ENCODE measurements at places on chromosomes 5 and 9.

DNA sequence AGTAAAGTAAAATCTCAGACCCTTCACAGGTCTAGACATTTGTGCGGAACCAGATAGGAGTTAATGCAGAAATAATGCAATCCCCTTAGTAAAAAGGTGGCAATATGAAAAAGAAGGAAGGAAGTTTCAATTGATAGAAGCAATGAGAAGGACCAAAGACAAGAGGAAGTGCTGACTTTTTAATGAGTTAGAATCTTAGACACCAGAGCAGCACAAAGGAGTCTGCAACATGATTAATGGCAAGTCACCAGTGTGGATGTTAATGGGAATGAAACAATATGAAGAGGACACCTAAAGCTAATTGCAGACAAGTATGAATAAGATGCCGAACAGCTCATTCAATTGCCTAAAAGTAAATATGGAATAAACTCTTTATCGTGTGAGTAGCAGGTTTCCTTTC, 50.9 kb downstream of the MEGF9 start:
- no peak overlapping the region for H3K4me3 ChIP-seq
- H3K36me3 ChIP-seq = no peaks in the 10 kb centered on the region
- no peak for DNase-seq
- H3K27me3 ChIP-seq = no peaks in the 10 kb centered on the region
- no peak overlapping the region for H3K27ac ChIP-seq
- peaks cover 12% of the 10 kb centered on the region for H3K4me1 ChIP-seq

DNA sequence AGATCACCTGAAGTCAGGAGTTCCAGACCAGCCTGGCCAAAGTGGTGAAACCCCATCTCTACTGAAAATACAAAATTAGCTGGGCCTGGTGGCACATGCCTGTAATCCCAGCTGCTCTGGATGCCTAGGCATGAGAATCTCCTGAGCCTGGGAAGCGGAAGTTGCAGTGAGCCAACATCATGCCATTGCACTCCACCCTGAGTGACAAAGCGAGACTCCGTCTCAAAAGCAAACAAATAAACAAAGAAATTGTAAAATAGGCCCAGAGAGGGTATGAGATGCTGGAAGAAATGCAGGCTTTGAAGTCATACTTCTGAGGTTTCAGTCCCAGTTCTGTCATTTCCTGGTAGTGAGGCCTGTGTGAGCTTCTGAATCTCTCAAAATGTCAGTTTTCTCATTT, 5.3 kb upstream of the ARHGEF37 start:
- DNase-seq = no peak
- no peaks in the 10 kb centered on the region for H3K36me3 ChIP-seq
- H3K4me3 ChIP-seq = no peak overlapping the region
- no peaks in the 10 kb centered on the region for H3K27me3 ChIP-seq

DNA sequence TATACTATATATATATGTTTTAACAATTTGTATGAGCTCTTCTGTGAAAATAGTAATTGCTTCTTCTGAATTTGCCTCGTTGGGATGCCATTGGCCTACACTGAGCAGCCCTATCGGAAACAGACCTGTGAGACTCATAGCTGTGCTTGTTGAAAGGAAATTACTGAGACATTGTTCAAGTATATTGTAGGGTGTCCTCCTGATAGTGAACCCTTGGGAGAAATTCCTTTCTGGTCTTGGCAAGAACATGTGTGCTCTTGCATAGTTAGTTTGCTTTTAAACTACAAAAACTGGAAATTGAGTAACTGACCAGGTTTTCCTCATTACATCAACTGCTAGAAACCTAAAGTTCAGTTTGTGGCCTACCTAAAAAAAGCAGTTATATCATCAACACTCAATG, 160.9 kb downstream of the LURAP1L start:
- H3K36me3 ChIP-seq = no peaks in the 10 kb centered on the region
- no peaks in the 10 kb centered on the region for H3K27me3 ChIP-seq
- H3K4me1 ChIP-seq = peaks cover 47% of the 10 kb centered on the region
- no peak overlapping the region for H3K4me3 ChIP-seq
- no peak for DNase-seq

DNA sequence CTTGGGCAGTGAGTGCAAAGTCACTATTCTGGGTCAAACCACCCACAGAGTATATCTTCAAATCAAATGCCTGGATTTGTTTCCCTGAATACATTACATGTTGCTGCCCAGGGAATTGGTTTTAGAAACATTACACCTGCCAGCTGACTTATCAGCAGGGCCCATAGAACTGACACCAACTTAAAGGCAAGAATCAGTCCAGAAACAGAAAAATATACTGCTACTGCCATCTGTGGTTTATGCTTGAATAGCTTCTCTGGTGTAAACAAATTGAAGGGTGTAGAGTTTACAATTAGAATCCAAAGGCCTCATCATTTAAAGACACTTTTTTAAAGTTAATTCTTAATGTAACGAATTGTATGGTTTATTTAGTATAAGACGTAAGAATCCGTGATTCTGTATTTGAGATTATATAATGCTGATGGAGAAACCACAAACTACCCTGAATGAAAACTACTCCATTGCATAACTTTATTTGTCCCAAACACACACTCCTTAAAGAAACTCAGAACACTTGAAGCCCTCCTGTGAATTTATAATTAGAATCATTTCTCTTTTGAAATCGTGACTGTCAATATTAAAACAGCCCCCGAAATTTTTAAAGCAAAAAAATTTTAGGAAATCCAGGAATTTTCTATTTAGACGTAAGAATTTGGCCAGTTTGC, 6.2 kb downstream of the NR6A1 start:
- no peak overlapping the region for H3K4me3 ChIP-seq
- H3K36me3 ChIP-seq = peaks cover 3% of the 10 kb centered on the region
- H3K4me1 ChIP-seq = peaks cover 10% of the 10 kb centered on the region

DNA sequence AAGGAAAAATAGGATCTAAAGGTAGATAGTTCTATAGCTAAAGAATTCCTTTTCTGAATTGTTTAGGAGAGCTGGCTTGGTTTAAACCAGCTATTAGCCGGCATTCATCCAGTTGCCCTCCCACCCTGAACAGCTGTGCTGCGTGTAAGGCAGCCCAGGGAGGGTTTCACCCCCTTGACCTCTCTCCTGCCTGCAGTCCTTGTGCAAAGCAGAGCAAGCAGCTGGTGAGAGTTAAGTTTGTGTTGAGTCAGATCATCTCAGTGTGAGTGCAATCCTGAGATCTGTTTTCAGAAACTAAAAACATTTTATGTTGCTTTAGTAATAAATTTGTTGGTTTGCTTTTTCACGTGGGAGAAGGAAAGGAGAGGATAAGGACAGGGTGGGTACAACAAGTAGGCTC, 13.0 kb downstream of the SLC25A25 start:
- no peak for DNase-seq
- peak overlapping the region; percentile 20 for H3K4me3 ChIP-seq
- H3K27me3 ChIP-seq = no peaks in the 10 kb centered on the region
- H3K4me1 ChIP-seq = peaks cover 43% of the 10 kb centered on the region
- no peaks in the 10 kb centered on the region for H3K36me3 ChIP-seq

Measured in chondrocyte (in vitro differentiated cells).